ENCODE measurements at places on chromosomes 2 and 18.

- DNase-seq, result no peak
Observed at GRCh38 chr2:6833300-6833604, 32.5 kb downstream of the CMPK2 start.

DNA sequence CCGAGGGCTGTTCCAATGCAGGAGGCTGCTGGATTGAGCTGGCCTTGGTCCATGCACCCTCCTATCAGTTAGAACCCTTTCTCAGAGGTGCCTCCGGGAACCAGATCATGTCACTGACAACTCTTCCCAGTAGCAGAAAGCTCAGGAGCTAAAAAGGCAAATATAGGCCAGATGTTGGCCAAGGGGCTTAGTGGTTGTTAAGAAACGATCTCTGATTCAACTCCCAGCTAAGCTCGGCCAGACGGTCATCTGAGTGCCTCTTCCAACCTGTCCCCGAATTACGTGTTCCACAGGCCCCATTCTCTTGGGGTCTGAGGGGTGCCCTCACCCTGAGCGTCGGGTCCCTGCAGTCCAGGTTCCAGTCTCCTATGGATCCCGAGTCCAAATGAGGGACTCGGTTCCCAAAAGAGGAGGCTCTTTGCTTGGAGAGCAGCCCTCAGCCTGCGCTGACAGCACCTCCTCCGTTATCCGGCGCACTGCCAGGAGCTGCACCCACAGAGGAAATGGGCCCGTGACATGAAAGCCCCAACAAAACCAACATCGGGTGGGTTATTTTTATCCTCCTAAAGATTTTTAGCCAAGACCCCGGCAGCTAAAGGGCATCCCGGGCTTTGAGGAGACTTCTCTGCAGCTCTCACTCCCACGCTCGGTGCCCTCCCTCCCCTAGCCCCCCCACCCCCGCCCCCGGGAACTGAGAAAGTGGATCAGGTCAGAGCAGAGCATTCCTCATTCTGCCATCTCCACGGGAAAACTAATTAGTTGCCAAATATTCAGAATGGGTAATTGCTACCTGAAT, 106.6 kb upstream of the ID2 start:
- peak; percentile 50 for DNase-seq

DNA sequence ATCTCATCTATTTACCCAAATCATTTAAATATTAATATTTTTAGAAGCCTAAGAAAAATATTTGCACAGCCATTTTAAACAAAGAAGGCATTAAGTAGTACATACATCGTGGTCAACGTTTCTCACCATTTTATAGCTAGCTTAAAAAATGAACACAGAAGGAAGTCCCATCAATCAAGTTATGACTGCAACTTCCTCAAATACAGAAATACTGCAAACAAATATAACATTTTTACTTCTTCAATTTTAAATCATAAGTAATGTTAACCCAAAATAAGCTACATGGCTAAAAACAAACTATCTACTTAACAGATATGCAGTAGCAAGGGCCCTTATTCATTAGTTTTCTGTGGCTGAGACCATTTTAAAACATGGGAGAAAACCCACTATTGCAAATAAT, 30.6 kb downstream of the ITSN2 start:
- no peak for DNase-seq

DNA sequence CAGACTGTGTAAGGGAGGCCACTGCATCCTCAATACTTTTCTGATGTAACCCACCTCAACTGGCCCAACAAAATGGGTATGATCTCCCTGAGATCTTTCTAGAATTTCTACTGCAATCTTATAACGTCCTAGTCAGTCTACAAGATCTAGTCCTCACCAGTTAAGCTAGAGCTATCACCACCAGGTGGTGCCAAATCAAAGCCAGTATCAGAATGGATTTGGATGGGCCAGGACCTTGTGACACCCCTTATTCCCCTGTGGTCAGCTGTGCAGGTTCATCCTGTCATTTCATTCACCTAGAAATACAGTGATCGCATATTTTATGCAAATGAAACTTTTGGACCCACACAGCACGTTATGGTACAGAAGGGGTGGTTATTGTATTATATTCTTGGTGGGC, 90.3 kb downstream of the OLA1 start:
- no peak for DNase-seq

- no peak for DNase-seq
Observed at GRCh38 chr18:5452943-5453443, 90.8 kb downstream of the EPB41L3 start.

- no peak for DNase-seq
Observed at GRCh38 chr18:32021756-32022564, 3.3 kb downstream of the RNF125 start.

DNA sequence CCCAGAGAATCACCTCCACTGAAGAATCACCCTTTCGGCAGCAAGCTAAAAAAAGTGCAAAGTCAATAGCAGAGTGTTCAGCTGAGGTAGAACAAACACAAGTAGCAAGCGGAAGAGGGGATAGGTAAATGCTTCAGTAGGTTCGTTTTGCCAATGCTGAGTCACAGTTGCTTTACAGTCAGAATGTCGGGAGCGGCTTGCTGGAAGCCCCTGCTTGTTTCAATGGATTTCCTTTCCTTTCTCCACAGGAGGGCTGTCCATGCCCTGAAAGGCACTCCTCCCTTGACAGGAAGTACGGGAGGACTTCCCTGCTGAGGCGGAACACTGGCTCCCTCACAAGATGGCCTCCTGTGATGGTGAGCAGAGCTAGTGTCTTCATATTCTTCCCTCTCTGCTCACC, 146.2 kb upstream of the LYPD1 start:
- no peak for DNase-seq

DNA sequence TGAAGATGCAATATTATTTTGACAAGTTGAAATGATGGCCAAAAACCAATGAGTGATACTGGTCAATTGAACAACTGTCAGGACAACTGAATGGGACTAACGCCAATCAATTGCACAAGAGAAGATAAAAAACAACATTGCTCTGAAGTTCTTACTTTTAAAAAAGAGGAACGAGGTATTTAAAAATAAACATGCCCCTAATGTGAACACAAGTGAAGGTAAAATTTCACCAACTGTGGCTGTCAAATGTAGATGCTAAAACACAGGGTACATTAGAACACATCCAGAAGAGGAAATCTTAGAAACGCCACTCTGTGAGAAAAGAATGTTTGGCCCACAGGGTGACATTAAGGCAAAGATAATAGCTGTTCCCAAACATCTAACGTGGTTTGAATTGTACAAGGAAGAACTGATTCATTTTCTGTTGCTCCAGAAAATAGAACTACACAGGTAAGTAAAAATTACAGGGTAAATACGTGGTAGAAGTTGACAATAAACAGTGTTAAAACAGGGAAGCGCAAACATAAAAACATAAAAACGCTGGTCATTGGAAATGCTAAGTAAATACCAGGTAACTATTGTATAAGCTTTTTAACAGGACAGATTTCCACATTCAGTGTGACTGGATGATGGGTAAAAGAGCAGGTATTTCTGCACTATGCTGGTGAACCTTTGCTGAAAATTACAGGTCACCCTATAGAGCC, 20.3 kb downstream of the LONRF2 start:
- DNase-seq, result no peak

DNA sequence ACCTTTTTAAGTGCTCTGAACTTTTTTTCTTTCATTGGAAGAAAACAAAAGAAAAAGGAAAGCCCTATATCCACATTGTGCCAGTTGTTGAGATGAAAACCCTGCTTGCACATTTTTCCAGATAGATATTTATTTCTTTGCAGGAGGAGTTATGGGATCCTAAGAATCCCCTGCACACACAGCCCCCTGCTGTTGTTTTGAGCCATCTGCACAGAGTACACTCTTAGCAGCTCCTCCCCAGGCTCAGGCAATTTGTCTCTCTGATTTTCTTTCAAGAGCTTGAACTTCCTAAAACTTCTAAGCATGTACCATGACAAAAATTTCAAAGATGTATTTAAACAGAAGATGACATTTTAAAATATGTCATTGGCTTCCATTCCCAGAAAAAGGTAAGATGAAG, 436.9 kb downstream of the METTL4 start:
- DNase-seq, result no peak

GRCh38 chr2:178530131-178530530, 49.9 kb downstream of the PLEKHA3 start:
- DNase-seq, result no peak

DNA sequence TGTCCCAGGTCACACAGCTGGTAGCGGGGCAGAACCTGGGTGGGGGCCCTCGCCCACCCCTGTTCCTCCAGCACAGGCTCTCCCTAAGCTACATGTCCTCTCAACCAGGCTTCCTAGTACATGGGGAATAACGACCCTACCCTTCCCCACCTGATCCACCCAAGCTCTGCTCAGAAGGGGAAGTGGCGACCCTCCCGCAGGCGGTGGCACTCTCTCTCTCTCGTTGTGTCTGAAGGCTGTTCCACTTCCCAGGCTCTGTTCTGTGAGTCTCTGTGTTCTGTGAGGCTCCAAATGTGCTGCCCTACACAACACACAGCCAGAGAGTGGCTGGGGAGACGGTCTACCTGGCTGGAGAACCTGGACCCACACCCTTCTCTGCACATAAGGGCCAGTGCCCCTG, 135.8 kb downstream of the COPS8 start:
- no peak for DNase-seq

- no peak for DNase-seq
Observed at GRCh38 chr18:5705393-5705792, 161.6 kb upstream of the EPB41L3 start.

GRCh38 chr2:122507261-122507660, 751.8 kb downstream of the TSN start:
- no peak for DNase-seq

DNA sequence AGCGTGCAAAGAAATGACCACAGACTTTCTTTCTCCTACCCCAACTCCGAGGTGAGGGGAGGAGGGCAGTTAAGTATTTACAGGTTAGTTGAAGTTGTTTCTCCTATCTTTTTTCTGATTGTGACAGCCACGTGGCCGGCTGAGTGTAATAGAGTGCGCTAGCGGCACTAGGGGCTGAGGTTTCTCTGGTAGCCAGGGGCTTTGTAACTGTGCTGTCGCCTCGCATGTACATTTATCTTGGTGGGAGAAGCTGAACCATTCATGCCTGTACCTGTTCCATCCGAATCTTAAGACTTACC, 214.1 kb upstream of the STON1 start:
- DNase-seq, result peak; percentile 53

DNA sequence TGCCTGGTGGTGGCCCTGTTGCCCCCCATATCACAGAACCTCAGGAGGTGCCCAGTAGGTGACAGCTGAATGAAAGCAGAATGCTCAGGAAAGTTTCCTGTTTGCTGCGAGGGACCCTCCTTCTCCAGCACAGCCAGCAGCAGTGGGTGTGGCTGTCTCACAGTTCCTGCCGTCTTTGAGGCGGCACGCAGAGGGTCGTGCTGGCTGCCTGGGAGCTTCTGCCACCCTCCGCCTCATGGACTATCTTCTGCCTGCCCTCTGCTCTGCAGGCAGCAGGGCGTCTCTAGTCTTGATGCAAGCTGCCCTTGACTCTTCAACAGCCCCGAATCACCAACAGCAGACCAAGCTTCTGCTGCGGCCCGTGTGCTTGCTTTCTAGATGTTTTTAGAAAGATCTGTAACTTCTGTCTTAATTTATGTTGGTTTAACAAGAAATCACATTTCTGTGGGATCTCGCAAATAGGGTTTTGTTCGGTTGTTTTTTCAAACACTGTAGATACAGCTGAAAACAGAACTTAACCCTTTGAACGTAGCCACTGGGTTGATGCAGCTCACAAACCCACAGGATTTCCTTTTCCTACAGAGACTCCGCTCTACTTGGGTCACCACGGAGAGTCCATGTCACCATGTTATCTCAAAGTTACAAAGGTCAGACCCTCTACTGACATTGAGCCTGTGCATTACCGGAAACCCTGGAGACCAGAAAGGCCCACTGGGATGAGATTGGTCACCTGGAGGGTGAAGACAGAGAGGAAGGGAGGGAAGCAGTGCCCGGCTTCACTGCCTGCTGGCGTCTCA, 144.9 kb downstream of the ACOXL start:
- DNase-seq, result no peak

GRCh38 chr2:112433932-112434730, 686 bp upstream of the RGPD8 start:
- no peak for DNase-seq

DNA sequence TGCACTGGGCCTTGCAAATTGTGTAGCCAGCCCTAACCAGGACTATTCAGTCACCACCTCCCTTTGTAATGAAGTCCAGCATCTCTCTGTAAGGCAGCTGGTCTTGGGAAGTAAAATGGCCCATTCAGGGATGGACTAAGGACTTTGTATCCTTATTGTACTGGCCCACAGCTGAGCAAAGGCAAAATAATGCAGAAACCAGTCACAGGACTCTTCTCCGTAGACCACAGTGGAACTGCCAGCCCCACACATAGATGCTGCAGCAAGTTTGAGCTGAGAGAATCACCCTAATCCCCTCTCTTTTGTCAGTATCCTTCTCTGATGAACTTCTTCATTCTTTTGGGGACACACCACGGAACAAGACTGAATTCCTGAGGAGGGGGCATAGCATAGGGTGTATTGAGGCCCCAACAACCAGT, 73.6 kb upstream of the RTN4 start:
- no peak for DNase-seq

DNA sequence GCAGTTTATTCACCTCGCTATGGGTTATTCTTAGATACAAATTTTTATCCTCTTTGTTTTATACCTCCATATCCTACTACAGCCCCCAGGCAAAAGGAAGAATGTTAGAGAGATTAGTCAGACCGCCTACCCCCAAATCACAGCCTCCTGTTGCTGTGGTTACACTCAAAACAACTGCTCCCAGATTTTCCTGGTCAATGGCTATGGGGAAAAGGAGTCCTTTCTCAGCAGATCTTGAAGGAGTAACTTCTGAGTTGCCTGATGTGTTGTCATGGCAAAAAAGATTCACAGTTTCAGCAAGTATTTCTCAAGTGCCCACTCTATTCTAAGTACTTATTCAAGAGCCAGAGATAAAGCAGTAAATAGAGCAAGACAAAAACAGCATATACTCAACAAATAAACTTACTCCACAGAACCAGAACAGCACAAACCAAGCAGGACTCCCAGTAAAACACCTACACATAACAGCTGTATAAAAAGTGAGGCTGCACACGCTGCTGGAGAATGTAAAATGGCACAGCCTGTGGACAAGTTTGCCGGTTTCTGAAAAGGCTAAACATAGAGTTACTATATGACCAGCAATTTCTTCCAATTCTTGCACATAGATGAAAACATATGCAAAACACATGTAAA, 104.8 kb downstream of the NOL10 start:
- no peak for DNase-seq

GRCh38 chr18:12258719-12259705, 4.9 kb downstream of the CIDEA start:
- no peak for DNase-seq

- no peak for DNase-seq
Observed at GRCh38 chr2:127261804-127262406, 32.0 kb downstream of the ERCC3 start.

DNA sequence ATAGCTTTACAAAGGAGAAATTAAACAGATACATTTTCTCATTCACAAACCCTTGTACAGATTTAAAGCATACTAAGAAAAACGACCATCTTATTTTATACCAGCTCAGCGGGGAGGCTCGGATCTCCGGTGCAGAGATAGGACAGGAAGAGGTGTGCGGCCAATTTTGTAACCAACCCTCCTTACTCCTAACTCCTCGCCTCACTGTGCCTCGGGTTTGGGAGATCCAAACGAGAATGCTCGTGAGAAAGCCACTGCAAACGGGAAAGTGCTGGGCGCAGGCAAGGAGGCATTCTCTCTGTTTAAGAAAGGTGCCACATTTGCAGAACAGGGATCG, 1.2 kb downstream of the KDSR start:
- peak; percentile 36 for DNase-seq

Data from caudate nucleus (tissue), 63 donors.